AG09319 (cell line): ENCODE measurements at places on chromosomes 6 and 20.

- no peak for DNase-seq
Measured at GRCh38 chr6:89693207-89693606, 54.7 kb upstream of the LYRM2 start.

GRCh38 chr6:113397236-113397635 is 459.9 kb upstream of the MARCKS start:
- DNase-seq, result no peak

DNA sequence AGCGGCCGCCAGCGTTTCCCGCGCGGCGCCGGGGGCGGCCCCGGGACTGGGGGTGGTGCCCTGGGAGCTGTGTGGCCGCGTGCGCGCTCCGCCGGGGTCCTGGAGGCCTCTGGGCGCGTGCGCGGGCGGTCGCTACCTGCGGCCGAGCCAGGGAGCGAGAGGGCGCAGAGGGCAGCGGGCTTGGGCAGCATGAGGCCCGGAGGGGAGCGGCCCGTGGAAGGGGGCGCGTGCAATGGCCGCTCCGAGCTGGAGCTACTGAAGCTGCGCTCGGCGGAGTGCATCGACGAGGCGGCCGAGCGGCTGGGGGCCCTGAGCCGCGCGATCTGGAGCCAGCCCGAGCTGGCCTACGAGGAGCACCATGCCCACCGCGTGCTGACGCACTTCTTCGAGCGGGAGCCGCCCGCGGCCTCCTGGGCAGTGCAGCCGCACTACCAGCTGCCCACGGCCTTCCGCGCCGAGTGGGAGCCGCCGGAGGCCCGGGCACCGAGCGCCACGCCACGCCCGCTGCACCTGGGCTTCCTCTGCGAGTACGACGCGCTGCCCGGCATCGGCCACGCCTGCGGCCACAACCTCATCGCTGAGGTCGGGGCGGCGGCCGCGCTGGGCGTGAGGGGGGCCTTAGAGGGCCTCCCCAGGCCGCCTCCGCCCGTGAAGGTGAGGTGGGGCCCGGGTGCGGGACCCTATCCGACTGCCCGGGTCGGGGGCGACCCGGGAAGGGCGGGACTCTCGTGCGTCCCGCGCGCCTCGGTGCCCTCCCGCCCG is at the start of gene PM20D2:
Gene PM20D2, plus strand, starts transcription at position 100 of the 762 bp plus-strand sequence. Its CDS starts 90 bp downstream, at position 190.
- DNase-seq, result no peak

- DNase-seq, result no peak
Measured at GRCh38 chr20:13857304-13857703, 72.5 kb downstream of the NDUFAF5 start.

GRCh38 chr20:10543480-10543879 is 108.4 kb downstream of the SLX4IP start:
- DNase-seq, result no peak

- DNase-seq, result peak; percentile 79
Measured at GRCh38 chr6:31822036-31822821, 5.3 kb upstream of the HSPA1B start.

- no peak for DNase-seq
Measured at GRCh38 chr6:39327507-39327906, 5.0 kb upstream of the KCNK16 start.

DNA sequence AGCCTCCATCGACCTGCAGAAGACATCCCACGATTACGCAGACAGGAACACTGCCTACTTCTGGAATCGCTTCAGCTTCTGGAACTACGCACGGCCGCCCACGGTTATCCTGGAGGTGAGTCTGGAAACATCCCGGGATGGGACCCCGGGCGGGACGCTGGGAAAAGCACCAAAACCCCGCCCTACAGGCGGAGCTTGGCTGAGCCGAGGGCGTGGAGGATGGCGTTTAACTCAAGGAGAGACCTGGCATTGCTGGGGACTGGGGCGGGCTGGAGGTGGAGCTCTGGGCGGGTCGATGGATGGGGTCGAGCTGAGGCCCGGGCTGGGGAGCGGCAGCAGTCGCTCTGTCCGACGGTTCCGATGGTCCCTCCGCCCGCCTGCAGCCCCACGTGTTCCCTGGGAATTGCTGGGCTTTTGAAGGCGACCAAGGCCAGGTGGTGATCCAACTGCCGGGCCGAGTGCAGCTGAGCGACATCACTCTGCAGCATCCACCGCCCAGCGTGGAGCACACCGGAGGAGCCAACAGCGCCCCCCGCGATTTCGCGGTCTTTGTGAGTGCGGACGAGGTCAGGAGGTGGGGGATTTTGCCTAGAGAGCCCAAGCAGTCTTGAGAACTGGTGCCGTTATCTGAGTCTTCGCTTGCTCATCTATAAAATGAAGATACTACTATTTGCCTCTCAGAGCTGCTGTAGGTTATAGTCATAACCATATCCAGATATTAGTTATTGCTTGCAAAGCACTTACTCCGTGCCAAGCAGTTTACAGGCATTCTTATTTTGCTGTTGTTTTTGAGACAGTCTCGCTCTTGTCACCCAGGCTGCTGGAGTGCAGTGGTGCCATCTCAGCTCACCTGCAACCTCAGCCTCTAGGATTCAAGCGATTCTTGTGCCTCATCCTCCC is 3.8 kb downstream of the SPAG4 start:
- peak; percentile 42 for DNase-seq

GRCh38 chr6:155041741-155042279 is 46.7 kb downstream of the TIAM2 start:
- DNase-seq, result no peak

DNA sequence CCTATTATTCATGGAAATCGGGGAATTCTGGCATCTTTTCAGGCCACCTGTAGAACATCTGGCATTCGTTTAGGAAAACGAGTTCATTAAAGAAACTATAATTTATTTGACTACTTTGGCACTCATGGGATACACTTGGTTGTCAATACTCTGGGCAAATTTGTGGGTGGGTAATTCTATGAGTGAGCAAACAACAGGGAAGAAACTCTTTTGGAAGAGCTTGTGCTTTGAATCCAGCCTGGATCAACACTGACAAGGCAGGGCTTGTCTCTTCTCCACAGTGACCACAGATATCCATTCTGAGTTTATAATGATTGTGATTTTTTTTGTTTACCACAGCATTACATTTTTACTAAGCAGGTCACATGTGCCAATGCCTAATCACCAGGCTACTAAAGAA is 394.7 kb downstream of the THBS2 start:
- DNase-seq, result no peak

GRCh38 chr6:107083921-107084320 is 31.4 kb downstream of the BEND3 start:
- no peak for DNase-seq

- no peak for DNase-seq
Measured at GRCh38 chr6:140401761-140402160, 1027.3 kb upstream of the CITED2 start.

DNA sequence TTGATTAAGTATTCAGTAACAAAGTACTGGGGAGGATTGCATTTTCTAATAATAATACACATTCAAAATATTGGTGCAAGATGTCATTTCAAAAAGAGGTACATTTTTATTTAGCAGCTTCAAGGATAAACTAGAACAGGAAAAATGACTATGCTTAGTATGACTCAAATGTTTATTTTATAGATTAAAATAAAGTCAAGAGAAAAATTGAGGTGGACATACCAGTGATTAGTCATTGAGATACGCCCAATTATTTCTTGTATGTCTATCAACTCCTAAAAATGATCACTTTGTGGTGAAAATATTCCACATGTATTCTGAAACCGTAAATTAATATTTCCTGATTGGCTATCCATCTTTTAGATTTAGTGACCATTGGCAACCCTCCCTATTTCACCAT is 96.7 kb downstream of the PHF3 start:
- DNase-seq, result no peak

DNA sequence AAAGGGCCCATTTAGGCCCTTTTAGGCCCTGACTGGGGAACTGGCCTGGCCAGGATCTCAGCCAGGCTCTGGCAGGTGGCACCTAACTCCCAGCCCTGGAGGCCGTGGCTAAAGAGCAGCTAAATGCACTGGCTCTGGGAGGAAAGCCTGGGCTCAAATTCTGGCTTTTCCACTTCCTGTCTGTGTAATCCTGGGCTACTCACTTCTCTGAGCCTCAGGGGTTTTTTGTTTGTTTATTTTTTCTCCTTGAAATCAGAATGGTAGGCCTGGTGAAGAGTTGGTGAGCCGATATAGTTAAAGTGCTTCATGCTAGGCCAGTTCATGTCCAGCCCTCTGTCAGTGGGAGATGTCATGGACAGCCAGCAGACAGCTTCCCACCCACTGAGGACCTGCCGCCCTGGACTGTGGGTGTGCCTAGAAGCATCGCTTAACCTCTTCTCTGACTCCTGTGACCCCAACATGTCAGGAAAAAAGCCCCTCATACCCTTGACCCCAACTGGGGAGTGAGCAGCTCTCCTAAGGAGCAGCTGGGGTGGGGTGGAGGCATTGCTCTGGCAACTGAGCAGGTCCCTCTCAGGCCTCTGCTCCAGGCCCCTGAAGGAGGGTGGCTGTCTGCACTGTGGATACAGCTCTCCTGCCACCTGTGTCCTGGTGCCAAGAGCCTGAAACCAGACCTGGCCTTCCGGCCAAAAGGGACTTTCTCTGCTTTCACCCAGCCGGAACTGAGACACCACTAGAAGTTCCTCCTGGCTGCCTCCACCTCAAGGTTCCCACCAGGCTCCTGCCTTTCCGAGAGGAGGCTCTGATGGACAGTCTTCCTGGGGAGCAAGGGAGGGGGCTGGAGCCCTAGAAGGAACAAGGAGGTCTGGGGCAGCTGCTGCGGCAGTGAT is 57.2 kb upstream of the MYL9 start:
- no peak for DNase-seq

DNA sequence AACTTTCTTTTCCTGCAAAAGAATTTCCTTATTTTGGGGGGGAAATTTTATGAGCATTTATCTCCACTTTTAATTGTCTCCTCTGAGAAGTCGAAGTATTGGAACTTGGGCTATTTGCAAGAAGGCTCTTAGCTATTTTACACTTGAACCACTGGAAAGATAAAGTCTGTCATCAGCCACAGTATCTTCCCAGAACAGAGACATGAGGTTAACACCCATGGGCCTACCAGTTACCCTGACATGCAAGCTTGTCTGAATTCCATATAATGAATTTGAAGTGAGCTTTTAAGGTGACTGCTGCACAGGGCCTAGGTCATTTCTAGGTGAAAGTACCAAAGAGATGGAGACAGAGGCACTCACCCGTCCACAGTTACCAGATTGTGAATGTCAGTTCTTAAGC is 193.1 kb downstream of the SIM1 start:
- DNase-seq, result no peak

GRCh38 chr6:146191612-146192011 is 162.8 kb downstream of the GRM1 start:
- DNase-seq, result no peak

- DNase-seq, result no peak
Measured at GRCh38 chr6:14271789-14272736, 154.5 kb downstream of the CD83 start.

DNA sequence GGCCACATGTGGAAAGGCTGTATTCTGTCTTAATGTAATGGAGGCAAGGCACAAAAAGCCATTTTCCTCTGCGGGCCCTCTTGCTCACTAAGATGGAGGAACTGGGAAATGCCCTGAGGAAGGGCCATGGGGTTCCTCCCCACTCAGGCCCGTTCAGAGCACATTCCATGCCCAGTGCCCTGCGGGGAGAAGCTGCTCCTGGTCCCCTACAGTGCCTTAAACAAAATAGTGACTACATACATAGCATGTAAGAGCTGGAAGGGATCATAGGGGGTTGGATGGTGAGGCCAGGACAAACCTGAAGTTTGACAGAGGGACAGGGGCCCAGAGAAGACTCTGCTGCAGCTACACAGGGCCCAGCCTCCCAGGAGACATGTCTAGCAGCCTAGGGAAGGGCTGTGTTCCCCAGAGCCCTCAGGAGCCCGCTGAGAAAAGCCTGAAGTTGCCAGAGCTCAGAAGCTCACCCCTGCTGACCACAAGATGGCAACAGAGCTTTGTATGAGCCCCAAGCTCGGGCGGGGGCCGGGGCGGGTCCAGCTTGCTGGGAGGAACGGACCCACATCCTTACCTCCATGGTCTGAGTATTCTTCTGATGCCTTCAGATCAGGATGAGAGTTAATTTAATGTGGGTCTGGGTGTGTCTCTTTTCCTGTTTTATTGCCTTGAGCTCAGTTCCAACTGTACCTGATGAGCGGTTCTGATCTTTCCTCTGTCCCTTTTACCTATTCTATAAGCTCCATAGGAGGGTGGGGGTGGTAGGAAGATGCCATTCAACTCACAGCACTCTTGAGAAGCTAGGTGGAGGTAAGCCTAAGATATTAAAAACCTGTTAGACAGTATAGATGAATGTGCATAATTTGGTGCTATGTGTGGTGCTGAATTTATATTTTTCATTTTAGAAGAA is 242.9 kb downstream of the CDC5L start:
- DNase-seq, result no peak

DNA sequence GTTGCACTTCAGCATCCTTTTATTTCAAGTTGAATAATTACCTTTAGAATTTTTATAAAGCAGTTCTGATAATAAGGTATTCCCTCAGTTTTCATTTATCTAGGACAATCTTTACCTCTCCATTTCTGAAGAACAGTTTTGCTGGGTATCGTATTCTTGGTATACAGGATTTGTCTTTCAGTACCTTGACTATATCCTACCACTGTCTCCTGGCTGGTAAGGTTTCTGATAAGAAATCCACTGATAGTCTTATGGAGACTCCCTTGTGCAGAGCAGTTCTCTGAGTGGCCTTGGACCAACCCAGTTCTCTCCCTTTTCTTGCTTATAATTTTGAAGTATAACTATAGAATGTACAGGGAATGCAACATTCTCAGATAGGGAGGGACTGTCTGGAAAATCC is 51.3 kb upstream of the SAMD3 start:
- DNase-seq, result no peak

GRCh38 chr20:38831995-38832620 is 26.6 kb downstream of the PPP1R16B start:
- DNase-seq, result no peak

GRCh38 chr6:4318321-4318720 is 182.9 kb upstream of the ECI2 start:
- no peak for DNase-seq

DNA sequence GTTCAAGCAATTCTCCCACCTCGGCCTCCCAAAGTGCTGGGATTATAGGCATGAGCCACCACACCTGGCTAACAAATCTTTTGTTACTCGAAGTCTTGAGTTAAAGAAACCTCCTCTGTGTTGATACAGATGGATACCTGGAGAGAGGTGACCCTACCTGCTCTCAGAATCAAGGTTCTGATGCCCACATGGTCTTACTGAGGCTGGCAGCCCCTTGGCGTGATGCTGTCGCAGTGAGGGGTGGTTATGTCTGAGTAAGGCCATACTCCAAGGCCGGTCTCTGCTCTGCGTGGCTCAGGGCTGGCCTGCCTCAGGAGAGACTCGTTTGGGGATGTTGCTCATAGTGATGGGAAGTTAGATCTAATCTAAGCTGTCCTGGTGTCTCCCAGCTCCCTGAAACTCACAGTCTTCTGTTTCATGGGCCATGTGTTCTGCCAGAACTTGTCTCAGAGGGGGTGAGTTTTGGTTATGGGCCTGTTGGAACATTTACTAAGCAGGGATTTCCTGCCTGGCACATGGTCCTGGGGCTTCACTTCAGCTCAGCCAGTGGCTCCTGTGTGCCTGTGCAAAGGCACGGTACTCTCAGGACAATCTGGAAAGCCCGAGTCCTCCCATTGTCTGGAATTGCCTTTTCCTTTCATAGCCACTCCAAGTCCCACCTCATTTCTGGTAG is 17.5 kb upstream of the TRAF3IP2 start:
- DNase-seq, result no peak
